ENCODE measurements at places on chromosomes 1 and 21. TPM values are rescaled to one million over a fixed set of nuclear protein-coding genes. Genes with fewer than 3 reads are reported as not detected.

DNA sequence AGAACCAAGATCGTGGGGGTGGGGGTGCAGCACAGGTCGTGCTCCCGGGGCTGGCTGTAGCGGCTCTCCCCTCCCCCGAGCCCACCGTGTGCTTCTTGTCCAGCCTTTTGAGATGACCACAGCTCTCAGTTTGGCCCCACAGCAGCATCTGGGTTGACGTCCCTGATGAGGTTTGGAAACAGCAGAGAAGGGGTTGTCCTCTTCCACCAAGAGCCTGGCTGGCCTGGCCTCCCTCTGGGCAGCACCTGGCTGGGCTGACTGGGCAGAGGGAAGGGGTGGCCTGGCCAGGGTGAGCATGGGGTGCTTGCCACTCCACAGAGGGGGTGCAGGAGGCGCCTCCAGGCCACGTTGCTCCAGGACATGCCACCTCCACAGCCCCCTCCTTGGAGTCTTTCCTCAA lies 61.5 kb downstream of the SKI start:
- no peaks in the 10 kb centered on the region for H3K27me3 ChIP-seq
- H3K27ac ChIP-seq, result peak overlapping the region; percentile 79
- H3K36me3 ChIP-seq, result no peaks in the 10 kb centered on the region
- no peak overlapping the region for H3K4me3 ChIP-seq
- no peak for DNase-seq

GRCh38 chr1:97243973-97244560 lies 522.5 kb downstream of the PTBP2 start:
- DNase-seq, result no peak
- H3K27ac ChIP-seq, result no peak overlapping the region
- peaks cover 6% of the 10 kb centered on the region for H3K4me1 ChIP-seq

- H3K4me3 ChIP-seq, result no peak overlapping the region
- H3K36me3 ChIP-seq, result no peaks in the 10 kb centered on the region
- H3K27ac ChIP-seq, result no peak overlapping the region
Observed at GRCh38 chr1:1006305-1007159, 6.6 kb upstream of the HES4 start.

The HSD3B2 gene
- total RNA-seq, result not detected

GRCh38 chr21:46504666-46505065 lies 46.0 kb downstream of the DIP2A start:
- H3K4me3 ChIP-seq, result no peak overlapping the region
- no peak overlapping the region for H3K27ac ChIP-seq
- DNase-seq, result no peak
- H3K36me3 ChIP-seq, result peaks cover 42% of the 10 kb centered on the region

The AK2 gene
- total RNA-seq, result 190 TPM

The PAPPA2 gene
- total RNA-seq, result 1.4 TPM

The BLACAT1 gene
- not detected for total RNA-seq

The NBPF4 gene
- total RNA-seq, result not detected
